ENCODE measurements at places on chromosomes 3 and 15.

DNA sequence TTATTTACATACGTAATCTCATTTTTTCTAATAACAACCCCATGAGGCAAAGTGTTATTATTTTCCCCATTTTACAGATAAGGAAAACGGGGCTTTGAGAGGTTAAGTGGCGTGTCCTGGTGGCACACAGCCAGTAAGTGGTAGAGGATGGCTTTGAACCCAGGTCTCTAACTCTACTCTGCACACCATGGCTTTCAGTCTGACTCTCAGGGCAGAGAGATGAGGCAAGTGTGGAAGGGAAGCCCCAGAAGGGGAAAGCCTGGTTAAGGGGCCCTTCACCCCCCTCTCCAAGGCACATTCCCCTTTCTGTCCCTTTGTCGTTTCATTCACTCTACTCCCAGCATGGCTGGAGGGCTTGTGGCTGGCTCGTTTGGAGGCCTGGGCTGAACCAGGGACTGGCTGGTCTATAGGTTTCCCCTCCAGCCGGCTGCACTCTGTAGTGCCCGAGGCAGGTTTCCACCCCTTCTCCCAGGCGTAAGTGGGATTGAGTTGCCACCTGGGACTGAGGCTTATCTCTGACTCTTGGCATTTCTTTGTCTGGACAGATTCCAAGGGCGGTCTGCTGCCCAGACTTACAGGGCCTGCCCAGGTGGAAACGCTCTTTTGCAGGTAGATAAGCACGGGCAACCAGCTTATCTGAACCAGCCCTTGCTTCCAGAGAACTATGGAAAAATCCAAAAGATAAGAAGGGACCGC, 12.1 kb downstream of the SEMA4B start:
- no peak for DNase-seq

- DNase-seq = no peak
Measured at GRCh38 chr3:20683910-20684309, 497.9 kb upstream of the SGO1 start.

- DNase-seq = no peak
Measured at GRCh38 chr15:56613811-56614210, 119.5 kb downstream of the ZNF280D start.

DNA sequence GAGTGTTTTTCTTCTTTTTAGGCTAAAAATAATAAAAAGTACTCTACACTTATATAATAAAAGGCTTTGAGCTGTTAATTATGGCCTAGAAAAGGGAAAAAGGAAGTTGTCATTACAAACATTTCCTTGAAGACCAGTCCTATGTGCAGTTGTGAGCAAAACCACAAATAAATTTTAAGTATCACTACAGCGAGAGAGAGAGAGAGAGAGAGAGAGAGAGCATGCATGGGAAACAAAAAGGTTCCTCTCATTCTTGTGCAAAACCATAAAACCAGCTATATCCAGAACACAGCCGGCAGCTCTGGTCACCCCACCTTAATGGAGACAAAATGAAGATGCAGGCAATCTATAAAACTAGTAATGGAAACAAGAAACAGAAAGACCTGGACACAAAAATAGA, 33.6 kb downstream of the HEG1 start:
- DNase-seq = no peak

DNA sequence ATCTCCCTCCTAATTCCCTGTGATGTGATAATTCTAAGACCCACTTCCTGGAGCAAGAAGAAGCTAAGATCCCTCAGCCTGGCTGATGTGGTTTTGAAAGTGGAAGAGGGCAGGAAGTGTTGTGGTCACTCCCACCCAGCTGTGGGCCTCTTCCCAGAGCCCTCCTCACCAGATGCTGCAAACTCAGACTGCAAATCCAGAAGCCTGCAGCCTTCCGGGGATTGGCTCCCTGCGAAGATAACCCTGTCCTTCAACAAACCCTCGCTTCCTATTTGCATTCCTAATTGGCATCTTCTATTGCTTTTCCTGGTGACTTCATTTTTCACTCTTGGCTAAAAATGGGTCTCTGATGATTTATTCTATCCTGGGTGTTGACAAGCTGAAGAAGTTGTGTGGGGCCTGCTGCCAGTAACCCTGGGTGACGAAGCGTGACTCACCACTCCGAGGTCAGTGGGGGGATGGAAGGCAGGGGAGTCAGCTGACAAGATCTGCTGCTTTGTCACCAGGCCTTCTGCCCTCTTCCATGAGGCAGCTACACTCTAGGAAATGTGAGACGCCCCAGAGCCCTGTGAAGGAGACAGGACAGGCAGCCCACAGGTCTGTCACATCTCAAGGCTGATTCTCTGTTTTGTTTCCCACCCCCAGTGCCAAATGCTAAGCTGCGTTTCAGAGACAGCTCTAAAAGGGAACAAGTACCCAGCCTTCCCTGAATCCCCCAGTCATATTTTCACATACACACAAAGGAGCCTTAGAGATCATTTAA, 99.7 kb upstream of the LIPC start:
- peak; percentile 64 for DNase-seq
